Nucleus accumbens (tissue), 56 donors: ENCODE measurements at places on chromosomes 3 and 15.

- no peak for DNase-seq
Observed at GRCh38 chr3:99945328-99945995, 127.8 kb downstream of the CMSS1 start.

- no peak for DNase-seq
Observed at GRCh38 chr3:186807231-186807630, 949 bp upstream of the RFC4 start.

DNA sequence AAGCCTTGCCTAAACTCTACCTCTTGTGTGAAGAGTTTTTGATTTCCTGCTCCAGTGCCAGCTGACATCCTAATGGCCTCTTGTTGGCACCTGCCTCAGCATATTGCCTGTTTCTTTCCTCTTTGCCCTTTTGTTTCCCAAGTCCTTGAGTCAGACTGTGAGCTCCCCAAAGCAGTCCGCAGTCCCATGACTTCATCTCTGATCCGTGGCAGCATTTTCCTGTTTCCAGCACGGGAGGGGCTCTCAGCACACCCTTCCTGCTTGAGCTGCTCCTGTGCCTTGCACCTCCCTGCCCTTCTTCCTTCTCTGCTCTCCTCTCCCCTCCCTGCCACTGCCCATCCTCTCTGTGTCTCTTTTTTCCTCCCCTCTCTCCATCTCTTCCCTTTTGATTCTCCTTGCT is 179.6 kb downstream of the EPHB1 start:
- no peak for DNase-seq

GRCh38 chr3:152447511-152447910 is 178.8 kb downstream of the MBNL1 start:
- DNase-seq = no peak

GRCh38 chr15:44968475-44968874 is 12.0 kb downstream of the TERB2 start:
- no peak for DNase-seq

- no peak for DNase-seq
Observed at GRCh38 chr3:69770976-69771634, 31.8 kb downstream of the MITF start.

DNA sequence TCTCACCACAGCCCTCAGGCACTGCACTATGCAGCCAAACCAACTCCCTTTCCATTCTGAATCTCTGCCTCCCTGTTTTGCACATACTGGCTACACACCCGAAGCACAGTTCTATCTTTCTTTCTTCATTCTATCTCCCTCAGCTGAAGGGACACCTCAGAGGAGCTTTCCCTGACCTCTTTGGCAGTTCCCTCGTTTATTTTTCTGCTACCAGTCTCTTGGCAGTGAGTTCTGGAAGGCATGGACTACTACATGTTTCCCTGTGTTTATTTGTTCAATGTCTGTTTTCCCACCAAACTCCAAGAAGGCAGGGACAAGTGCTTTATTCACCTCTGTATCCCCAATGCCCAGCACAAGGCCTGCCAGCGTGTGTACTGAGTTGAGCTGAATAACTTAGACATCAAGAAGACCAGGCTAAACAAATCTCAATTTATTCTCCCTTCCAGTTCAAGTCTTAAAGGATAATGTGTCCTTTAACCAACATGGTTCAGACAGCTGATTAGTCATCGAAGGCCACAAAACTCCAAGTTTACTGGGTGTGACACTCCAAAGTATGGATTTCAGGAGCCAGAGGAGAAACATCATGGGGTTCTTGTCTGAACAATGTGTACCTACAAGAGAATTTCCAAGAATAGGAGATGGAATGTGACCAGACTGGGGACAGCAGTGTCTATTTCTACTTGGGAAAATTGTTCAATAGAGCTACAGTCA is 260.1 kb upstream of the CTNNB1 start:
- no peak for DNase-seq

- DNase-seq = no peak
Observed at GRCh38 chr3:42764115-42764514, 8.9 kb downstream of the CCDC13 start.

- DNase-seq = no peak
Observed at GRCh38 chr3:9864200-9864927, 15.7 kb downstream of the CIDEC start.

- no peak for DNase-seq
Observed at GRCh38 chr3:194489736-194490612, 3.2 kb upstream of the ATP13A3 start.

GRCh38 chr3:9278498-9278897 is 29.1 kb upstream of the SRGAP3 start:
- DNase-seq = no peak
